ENCODE measurements at places on chromosomes 6 and 20. TPM values are rescaled to one million over a fixed set of nuclear protein-coding genes. Genes with fewer than 3 reads are reported as not detected.

GPR6 gene
- not detected for total RNA-seq

SGK2 gene
- total RNA-seq, result 1.7 TPM

PTGIS gene
- not detected for total RNA-seq

EDN3 gene
- total RNA-seq, result 0.92 TPM

SLC22A2 gene
- not detected for total RNA-seq

C6orf163 gene
- 2.4 TPM for total RNA-seq

RNF217 gene
- 4.9 TPM for total RNA-seq

IP6K3 gene
- not detected for total RNA-seq

MAP7 gene
- total RNA-seq, result 0.26 TPM

C20orf204 gene
- 10.4 TPM for total RNA-seq

FUT9 gene
- not detected for total RNA-seq
